ENCODE measurements at places on chromosomes 11 and 22.

DNA sequence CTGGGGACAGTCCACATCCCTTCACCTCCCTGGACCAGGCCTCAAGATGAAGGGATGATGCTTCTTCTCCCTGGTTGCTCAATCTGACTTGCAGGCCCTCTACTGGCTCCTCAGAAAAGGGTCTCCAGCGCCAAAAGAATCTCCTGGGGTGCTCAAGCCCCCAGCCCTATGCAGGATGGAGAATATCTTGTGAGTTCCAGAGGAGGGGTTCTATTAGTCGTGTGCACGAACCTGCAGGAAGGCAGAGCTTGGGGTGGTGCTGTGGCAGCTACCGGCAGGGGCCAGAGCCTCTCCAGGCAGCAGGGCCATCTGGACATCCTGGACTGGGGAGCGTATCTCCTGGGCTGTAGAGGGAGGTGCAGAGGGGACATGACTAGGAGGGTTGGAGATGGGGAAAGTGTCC is 1339.5 kb downstream of the BRD1 start:
- DNase-seq: no peak

DNA sequence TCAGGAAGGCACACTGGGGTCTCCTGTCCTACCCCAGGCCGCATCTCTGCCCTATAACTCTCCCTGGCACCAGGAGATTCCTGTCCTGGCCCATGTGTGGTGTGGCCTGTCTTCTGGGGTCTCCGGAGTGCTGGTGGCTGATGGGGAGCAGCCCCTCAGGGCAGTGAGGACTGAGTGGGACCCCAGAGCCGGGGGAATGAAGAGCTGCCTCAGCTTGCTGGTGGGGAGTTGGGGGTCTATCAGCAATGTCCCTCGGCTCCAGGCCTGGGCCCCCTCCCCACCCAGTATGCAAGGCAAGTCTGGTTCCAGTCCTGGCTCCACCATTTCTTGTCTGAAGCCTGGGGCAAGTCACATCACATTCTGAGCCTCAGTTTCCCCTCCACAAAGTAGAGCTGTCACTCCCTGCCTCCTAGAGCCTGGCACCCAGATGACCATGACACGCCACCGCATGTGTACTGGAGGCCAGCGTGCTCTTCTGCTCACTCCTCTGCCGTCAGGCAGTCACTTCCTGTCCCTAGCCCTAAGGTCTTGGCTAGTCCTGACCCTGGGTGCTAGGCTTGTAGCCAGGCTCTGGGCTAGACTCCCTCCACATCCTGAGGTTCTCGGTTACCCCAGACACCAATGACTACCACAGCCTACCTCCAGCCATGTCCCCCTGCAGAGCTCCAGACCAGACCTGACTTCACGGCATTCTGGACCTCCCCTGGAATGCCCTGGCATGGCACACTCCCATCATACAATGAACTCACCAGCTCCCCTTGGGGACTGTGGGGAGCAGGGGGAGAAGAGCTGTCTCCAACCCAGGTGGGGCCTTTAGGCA is 12.8 kb downstream of the ARAP1 start:
- no peak for DNase-seq

- no peak for DNase-seq
These were observed 5.5 kb downstream of the YDJC start for GRCh38 chr22:21624120-21624879.

DNA sequence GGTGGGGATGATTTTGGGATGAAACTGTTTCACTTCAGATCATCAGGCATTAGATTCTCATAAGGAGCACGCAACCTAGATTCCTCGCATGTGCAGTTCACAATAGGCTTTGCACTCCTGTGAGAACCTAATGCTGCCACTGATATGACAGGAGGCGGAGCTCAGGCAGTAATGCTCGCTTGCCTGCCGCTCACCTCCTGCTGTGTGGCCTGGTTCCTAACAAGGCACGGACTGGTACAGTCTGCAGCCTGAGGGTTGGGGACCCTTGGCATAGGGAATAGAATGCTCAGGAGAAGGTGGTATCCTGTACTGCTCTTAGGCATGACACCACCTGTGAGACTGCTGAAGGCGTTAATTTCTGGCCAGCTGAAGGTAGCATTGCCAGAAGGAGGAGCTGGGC is 47.0 kb downstream of the STIM1 start:
- DNase-seq: no peak

DNA sequence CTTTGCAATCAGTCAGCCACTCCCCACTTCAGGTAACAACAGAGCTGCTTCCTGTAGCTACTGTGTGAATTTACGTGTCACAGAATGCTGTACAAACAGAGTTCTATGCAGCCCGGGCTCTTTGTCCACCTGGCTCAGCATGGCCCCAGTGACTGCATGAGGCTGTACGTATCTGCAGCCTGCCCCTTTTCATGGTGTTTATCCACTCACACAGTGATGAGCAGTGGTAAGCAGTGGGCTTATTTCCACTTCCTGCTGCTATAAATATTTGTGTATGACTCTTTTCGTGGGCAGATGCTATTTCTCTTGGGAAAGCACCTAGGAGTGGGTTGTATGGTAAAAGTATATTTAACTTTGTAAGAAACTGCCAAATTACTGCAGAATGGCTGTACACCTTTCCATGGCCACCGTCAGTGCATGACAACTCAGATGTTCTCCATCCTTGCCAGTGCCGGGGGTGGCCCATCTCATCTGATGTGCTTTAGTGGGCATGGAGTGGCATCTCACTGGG is 43.3 kb downstream of the MYEOV start:
- DNase-seq: no peak

GRCh38 chr22:31103899-31104694 is 3.3 kb downstream of the SELENOM start:
- DNase-seq: no peak

DNA sequence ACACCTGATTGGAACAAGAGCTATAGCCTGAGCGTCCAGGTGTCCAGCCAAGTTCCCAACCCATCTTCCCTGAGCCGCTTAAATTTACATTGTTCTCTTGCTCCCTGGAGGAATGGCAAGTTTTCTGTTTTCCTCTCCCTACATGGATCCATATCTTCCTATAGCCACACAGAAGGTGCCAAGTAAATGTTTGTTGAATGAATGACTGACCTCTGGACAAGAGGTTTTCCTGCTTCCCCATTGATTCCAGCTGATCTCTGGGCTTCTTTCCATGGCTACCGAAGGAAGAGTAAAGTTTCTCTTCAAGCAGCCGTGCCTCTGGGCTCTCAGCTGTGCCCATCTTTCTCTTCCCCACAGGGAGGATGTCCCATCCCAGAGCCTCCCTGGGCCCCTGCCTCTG is 107.5 kb downstream of the MICAL2 start:
- no peak for DNase-seq

DNA sequence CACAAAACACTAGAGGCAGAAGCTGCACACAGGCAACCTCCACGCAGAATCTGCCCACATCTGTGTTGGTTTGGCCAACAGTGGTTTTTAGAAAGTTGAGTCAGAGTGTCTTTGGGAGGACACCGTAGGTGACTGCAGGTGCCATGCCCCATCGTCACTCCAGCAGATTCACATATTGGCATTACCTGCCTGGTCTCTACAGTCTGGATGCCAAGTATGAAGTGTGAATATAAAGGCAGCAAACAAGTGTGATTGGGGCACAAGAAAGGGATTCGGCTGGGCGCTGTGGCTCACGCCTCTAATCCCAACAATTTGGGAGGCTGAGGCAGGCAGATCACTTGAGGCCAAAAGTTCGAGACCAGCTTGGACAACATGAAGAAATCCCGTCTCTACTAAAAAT is 11.0 kb upstream of the FXYD2 start:
- no peak for DNase-seq

DNA sequence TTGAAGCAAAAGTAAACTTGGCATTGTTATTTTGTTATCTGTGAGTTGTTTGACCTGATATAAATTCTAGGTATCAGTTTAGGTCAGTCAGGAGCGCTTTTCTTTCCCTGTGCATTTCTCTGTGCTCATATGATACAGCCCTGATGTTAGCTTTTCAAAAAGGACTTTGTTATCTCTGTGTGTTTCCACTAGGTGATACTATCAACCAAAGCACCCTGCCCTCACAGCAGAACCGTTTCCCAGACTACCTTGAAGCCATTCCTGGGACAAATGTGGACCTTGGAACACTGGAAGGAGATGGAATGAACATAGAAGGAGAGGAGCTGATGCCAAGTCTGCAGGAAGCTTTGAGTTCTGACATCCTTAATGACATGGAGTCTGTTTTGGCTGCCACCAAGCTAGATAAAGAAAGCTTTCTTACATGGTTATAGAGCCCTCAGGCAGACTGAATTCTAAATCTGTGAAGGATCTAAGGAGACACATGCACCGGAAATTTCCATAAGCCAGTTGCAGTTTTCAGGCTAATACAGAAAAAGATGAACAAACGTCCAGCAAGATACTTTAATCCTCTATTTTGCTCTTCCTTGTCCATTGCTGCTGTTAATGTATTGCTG is 87.7 kb upstream of the BIRC3 start:
- DNase-seq: no peak

GRCh38 chr22:32625985-32626384 is 151.4 kb downstream of the FBXO7 start:
- no peak for DNase-seq

- no peak for DNase-seq
These were observed 59.0 kb upstream of the KCNQ1OT1 start for GRCh38 chr11:2758751-2759150.

DNA sequence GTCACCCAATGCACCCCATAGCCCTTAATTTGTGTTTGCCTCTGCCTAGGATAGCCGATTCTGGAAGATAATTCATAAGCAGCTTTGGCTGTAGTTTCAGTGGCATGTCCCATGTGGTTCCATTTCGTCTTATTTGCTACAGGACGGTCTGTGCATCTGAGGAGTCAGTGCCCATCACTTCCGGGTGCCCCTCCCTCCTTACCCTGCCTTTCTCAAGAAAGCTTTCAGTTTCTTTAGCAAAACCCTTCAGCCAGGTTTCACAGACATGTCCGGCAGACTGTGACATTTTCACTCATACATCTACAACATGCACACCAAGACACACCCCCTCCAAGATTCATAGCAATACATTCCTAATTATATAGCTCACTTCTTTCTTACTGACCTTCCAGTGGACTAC is 14.3 kb downstream of the TP53AIP1 start:
- DNase-seq: no peak

DNA sequence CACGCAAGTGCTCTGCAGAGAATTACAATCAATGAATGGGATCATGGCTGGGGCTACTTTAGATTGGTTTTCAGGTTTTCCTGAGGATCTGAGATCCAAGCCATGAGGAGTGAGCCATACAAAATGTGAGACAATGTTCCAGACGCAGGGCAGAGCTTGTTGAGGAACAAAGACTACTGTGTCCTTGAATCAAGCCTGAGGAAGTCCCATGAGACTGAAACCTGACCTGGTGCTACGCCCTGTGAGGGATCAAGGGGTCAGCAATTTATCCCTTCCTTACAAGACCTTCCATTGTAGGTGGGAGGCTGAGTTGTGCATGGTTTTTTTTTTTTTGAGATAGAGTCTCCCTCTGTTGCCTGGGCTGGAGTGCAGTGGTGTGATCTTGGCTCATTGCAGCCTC is 2.1 kb downstream of the INCENP start:
- no peak for DNase-seq

DNA sequence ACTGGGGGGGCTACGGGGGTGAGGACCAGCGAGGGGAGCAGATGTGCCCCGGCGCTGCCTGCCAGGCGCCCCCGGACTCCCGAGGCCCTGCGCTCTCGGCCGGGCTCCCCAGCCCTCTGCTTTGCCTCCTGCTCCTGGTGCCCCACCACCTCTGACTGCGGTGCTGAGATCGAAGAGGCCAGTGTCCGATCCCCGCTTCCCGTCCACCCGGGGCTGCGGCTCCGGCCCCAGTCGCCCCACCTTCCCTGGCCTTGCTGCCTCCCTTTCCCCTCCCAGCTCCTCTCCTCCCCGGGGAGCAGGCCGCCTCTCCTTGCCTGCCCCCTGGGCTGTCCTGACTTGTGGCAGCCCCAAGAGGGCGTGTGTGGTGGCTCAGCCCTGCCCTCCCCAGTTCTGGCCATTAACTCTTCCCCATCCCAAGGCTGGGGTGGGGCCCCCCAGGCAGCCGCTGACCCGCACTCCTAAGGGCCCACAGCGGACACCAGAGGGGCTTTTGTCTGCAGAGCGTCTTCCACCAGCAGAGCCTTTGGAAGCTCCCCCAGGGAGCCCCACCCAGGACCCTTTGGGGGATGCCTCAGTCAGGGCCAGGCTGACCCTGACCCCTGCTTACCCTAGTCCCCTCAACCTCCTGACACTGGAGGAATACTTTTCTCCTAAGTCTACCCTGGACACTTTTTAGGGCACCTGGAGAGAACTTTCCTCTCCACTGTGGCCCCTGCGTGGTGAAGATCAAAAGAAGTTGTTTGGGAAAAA is 16.6 kb downstream of the RTN4RL2 start:
- no peak for DNase-seq

- no peak for DNase-seq
These were observed 10.6 kb downstream of the TSPAN32 start for GRCh38 chr11:2312232-2313042.

DNA sequence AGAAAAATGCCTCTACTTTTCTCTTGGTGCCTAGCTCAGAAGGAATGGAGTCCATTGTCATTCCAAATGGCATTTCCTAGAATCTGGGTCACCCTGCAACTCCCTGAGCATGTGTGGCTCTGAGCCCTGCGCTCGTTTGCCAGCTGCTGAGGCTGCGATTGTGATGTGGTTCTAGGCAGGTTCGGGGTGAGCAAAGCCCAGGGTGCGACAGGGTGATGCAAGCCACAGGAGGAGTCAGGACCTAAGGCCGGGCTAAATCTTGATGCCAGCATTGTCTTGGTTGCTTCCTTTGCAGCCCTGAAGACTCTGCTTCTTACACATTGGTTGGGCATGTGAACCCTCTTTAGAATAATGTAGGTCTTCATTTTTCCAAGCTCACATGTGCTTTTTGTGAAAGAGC is 131.0 kb downstream of the MORC2 start:
- DNase-seq: no peak

DNA sequence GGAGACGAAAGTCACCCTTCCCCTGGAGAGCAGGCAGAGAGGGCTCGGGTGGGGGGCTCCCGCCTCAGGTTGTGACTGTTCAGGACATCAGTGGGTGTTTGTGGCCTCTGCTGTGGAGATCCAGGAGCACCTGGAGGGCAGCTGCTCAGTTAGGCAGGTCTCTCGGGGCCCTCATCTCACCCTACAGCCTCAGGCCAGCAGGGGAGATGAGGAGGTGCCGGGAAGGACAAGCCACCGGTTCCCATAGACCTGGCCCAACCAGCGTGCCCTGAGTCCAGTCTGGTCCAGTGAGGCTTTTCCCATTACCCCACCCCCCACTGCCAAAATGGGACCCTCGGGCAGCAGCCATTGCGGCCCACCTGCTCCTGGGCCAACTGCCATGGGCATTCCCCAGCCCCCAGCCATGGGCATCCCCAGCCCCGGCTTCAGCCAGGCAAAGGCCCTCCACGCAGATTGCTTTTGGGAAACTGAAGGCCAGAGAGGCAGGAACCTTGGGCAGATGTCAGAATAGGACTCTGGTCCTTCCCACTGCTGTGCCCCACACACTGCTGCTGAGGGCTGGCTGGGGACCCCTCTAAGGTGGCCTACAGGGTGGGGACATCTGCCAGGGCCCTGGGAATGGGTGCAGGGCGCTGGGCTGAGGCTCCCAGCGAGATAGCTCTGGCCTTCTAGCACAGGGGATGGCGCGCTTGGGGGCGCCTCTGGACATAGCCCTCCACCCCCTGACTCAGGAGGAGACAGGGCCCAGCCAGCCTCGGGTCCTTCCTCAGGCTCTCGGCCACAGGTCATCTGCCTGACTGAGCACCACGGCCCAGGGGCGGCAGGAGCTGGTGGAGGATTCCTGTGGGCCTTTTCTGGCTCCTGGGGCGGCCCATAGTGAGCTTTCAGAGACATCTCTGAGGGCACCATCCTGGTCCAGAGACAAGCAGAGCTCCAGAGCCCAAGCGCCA is 4.8 kb downstream of the PIM3 start:
- DNase-seq: no peak
